Activated CD4-positive, CD25-positive, alpha-beta regulatory T cell (primary cell): ENCODE measurements at places on chromosomes 11 and 22.

DNA sequence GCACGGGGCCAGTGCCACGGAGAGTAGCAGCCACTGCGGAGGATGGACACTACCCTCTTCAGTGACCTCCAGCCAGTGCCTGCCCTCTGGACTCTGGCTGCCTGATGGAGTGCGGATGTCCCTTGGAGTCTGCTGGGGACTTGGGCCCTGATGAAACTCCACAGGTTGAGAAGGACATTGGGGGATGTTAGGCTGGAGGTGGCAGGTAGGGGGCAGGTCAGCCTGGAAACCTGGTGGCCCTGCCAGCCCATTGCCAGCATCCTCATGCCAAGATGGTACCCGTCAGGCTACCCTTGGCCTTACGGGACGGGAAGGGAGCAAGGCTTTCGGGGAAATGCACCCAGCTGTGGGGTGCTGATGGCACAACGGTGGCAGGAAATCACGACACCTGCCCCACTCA lies 4.0 kb downstream of the CABP7 start:
- DNase-seq: no peak

DNA sequence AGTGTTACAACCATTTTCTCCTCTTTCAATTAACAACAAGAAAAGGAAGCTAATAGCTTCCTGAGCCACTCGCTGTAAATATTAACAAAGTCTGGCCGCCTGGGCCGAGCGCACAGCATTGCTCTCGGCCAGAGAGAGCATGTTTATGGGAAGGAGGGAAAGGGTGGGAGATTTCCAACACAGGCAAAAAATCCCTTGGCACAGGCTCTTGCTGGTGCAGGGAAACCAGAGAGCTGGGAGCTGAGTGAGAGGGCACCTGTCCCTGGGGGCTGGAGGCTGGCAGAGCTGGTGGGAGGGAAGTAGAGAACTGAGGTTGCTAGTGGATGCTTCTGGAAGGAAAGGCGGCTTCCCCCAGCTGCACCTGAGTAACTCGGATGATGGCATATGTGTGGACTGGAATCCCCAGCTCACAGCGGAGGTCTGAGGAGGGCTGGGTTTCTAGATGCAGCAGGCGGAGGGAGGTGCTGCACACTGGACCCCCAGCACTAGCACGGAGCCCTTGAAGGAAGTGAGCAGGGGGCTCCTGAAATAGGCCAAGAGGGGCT lies 59.6 kb downstream of the FLRT1 start:
- DNase-seq: no peak

- DNase-seq: no peak
Measured at GRCh38 chr11:10930224-10930971, 72.5 kb upstream of the ZBED5 start.

DNA sequence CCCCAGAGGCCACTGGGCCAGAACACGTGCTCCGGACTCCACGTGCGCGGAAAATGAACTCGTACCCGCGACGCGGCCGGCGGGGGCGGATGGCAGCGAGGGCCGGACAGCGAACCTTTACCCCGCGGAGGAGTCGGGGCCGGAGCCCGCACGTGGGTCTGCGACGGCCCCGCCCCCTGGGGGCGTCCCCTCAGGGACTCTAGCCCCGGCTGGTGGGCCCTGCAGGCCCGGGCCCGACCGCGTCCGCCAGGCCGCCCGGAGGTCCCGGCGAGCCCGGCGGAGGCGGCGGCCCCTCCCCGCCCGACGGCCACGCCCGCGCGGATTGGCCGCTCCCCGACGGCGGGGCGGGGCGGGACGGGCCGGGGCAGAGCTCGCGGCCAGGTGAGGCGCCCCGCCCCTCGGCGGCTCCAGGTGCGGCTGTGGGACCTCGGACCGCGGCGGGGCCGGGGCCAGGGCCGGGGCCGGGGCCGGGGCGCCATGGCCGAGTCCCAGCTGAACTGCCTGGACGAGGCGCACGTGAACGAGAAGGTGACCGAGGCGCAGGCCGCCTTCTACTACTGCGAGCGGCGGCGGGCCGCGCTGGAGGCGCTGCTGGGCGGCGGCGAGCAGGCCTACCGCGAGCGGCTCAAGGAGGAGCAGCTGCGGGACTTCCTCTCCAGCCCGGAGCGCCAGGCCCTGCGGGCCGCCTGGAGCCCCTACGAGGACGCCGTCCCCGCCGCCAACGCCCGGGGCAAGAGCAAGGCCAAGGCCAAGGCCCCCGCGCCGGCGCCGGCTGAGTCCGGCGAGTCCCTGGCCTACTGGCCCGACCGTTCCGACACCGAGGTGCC lies at the start of gene FAM83F:
FAM83F (plus strand) TSS at position 389 of the 827 bp plus-strand sequence; CDS start at position 478, 89 bp downstream.
- DNase-seq: no peak

- peak; percentile 8 for DNase-seq
Measured at GRCh38 chr11:8033305-8034105, 46.4 kb downstream of the EIF3F start.

GRCh38 chr22:44497218-44497904 lies 672 bp downstream of the RTL6 start:
- no peak for DNase-seq

- no peak for DNase-seq
Measured at GRCh38 chr22:46090631-46091201, 59.6 kb upstream of the PPARA start.

DNA sequence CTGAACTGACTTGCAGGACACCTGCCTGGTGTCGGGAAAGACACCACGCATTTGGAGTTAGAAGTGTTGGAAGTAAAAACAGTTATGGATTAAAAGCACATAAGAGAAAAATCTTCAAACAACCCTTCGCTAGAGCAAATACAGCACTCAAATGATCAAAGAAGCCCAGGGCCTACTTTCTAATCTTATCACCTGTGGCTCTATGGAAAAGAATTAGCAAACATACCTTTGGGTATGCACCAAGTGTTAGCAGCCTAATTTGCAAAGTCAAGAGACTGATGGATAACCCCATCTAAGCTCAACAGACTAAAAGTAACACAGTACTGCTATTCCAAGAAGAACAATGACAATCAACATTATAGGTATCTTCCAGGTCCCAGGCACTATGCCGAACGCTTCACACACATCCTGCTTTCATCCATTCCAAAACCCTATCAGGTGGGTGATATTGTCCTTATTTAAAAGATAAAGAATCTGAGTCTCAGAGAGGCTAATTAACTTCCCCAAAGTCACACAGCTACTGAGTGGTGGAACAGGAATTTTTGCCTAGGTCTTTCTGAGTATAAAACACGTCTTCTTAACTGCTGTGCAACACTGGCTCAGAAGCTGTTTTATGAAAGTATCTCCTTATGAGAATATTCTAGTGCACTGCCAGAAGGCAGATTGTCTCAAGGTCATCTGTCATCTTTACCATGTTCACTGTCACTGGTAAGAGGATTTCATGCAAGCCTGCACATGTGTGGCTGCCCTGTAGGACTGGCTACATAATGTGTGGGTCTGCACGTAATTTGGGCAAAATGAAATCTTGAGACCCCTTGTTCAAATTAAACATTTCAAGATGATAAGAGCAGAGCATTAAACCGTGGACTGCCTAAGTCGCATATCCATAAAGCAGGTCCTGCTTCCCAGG lies 16.4 kb downstream of the SLC1A2 start:
- no peak for DNase-seq

DNA sequence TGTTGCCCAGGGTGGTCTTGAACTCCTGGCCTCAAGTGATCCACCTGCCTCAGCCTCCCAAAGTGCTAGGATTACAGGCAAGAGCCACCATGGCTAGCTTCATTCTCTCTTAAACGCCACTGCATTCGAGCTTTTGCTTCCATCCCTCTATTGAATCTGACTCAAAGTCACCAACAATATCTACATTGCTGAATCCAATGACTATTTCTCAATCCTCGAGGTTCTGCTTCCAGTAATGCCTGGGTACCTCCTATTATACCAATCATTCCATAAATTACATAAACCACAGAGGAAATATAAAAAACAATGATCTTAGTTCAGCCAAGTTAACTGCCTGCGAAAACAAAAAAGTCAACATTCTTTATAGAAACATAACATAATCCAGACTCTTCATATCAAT lies 11.9 kb upstream of the NXF1 start:
- no peak for DNase-seq

GRCh38 chr11:19984048-19984742 lies 176.1 kb downstream of the DBX1 start:
- DNase-seq: no peak

DNA sequence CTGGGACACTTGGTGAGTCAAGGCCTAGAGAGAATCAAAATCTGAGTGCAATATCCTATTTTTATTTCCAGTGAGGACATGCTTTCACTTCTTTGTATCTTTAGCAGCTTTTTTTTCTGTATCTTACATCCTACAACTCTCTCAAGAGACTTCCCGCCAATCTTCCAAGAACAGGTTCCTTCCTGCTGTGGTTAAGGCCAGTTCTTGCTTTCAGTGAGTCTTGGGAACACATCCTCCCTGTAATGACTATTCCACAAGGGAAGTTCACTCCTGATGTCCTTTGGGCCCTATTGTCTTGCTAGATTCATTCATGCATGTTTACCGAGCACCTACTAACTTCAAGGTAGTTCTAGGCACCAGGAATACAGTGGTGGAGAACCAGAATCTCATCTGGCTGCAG lies 3.8 kb upstream of the MMP12 start:
- DNase-seq: no peak

GRCh38 chr11:62324731-62325556 lies 12.3 kb upstream of the ASRGL1 start:
- peak; percentile 3 for DNase-seq

DNA sequence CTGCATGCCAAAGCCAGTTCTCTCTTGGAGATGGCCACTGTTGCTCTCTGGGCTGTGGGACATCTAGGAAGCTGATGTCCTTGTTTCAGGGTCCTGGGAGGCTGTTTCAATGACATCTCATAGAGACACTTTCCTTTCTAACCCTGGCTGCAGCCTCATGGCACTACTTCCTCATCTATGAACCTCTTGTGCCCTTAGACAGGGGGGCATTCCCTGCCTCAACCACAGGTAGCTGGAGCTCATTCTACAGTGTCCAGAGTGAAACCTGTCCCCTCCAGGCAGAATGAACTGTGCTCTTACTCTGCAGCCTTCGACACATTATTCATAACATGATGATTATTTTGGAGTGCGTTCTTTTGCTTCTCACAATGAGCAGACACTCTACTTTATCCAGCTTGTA lies 309.2 kb downstream of the ST3GAL4 start:
- DNase-seq: no peak

- no peak for DNase-seq
Measured at GRCh38 chr11:12092714-12093113, 17.7 kb upstream of the MICAL2 start.

DNA sequence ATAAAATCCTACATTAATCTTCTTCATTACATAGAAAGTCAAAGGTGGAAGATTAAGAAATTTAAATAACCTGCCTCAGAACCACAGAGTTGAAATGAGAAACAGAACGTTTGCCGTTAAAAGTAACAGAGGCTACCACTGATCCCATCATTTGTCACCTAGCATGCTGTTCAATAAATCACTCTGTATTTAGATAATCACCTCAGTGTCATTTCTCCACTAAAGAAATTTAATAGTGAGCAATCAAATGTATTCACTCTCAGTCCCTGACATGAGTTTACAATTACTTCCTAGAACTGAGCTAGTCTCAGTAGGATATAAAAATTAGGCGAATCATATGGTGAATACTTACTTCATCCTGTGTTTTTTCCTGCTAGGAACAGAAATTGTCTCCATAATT lies 169.6 kb downstream of the MSANTD4 start:
- no peak for DNase-seq

DNA sequence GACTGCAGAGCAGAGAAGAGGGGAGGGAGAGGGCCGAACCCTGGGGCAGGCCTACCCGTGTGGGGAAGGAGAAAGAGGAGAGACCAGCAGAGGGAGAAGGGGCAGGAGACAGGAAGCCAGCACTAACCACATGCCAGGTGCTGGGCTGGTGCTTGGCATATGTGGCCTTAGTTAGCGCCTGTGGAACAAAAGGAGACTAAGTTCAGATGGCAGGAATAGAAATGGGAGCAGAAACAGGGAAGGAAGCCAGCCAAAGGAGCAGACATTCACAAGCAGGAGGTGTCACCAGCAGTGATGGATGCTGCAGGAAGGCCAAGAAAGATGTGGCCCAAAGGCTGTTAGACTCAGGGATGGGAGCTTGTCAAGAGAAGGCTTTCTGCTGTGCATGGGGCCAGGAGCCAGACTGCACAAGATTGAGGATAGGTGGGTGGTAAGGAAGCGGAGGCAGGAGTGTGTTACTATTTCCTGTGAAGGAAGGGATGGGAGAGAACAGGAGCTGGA lies 26.7 kb downstream of the TREH start:
- no peak for DNase-seq

- DNase-seq: no peak
Measured at GRCh38 chr11:128688031-128688713, 5.7 kb upstream of the FLI1 start.

- DNase-seq: no peak
Measured at GRCh38 chr11:85813721-85814120, 2.8 kb upstream of the SYTL2 start.

DNA sequence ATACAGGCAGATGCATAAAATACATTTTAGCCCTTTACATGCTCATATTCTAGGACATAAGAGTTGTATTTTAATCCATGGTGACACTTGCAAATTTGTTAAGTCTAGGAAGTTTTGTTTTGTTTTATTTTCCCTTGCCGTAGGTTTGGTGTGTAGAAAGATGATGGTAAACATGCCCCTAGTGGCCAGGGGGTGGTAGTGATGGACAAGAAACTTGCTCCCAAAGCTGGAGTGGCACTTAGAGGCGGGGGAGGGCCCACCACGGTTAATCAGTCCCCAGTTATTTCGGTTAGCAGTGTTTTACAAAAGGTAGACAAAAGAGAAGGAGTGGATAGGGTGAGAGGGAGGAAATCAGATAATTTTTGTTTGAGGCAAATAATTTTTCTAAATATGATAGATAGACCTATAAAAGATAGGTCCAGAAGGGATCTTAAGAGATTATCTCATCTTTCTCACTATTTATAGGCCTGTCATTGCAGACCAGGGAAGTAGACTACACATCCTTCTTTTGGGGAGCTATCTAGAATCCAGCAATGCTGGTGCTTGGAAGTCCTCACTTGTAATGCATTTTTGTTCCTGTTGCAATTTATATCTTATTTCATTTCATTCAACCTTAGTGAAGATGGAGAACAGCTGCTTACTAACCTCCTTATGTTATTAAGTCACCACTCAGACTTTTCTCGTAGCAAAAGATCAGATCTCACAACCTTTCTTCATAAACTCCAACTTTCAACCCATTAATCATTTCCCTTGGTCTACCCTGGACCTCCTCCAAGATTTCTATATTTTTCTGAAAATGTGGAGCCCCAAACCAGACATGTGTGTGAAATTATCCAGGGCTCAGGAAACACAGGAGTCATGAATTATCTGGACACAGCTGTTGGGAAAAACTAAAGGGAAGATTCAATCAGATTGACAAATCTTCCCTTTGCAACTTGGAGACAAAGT lies 5.9 kb upstream of the BDNF start:
- no peak for DNase-seq

DNA sequence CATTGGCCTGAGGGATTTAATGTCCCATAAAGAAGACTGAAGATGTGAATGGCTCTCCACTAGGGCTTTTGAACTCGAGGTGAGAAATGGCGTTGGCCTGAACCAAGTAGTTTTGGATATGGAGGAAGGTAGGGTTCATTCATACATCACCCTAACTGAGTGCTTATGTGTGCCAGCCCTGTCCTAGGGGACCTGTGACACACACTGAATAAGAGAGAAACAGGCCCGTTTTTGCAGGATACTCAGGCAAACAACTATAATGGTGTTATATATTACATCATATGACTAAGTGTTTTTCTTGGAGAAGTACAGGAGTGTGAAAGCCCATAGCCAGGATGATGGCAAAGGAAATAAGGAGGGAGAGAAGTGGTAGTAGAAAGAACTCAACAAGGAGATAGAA lies 368.1 kb downstream of the TMEM135 start:
- DNase-seq: no peak
